ENCODE measurements at places on chromosomes 11 and 22. TPM values are rescaled to one million over a fixed set of nuclear protein-coding genes. Genes with fewer than 3 reads are reported as not detected.

DNA sequence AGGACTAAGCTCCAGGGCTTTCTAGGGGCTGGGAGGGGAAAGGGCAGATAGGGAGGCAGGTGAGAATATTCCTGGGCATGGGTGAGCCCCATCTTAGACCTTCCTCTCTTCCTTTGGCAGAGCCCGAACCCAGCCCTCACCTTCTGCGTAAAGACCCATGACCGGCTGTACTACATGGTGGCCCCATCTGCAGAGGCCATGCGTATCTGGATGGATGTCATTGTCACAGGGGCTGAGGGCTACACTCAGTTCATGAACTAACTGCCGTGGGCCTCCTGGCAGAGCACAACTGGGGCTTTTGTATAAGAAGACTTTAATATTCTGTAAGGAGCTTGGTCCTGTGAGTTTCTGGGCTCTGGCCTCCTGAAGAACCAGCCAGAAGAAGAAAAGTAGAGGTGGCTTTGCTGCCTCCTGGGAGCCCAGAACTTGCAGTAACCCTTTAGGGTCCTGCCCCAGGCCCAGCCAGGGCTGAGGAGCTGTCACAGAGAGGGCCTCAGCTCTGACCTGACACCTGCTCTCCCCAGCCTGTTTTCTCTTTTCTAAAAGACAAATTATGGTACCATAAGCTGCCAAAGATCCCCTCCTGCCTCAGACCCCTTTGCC lies 22.8 kb downstream of the TREH start:
- DNase-seq: no peak

DNA sequence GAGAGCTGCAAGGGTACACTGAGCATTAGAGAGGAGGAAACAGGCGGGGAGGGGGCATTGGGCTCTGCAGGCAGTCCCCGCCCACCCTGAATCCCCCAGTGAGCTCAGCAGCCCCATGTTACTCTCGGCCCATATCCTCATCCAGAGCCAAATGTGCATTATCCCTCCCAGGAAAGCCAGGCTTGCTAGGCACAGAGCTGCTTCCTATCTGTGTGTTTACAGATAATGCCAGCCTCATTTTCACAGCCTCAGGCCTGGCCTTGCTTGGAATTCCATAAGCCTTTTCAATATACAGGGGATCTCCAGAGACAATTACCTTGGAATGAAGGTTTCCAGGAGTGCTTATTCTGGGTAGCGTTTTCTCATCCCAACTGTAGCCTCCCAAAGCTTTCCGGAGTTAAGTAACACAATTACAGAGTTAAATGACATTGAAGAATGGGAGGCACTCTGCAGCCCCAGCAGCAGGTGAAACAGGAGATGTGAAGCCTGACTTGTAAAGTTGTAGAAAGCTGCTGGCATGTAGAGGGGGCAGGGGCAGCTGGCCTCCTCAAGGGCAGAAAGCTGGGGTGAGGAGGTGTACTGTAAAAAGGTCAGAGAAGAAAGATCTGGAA lies 91.5 kb upstream of the TBCEL start:
- no peak for DNase-seq

DNA sequence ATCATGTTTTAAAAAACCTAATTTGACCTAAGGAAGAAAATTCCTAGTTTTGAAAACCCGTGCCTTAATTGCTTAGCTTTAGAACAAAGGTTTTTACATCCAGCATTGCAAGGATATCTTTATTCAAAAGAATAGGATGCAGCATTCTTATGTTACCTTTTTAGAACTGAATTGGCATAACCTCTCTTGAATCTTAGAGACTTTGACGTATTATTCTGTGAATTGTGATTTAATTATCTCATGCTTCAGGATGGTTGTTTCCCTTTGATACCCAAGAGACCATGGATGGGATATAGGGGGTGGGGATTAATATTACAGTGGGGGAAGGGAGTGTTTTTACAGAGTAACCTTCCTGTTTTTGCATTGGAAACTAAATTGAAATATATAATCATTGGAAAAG lies 49.4 kb downstream of the ARHGEF12 start:
- no peak for DNase-seq

GRCh38 chr11:85685125-85685819 lies 723 bp downstream of the CCDC89 start:
- DNase-seq: no peak

DNA sequence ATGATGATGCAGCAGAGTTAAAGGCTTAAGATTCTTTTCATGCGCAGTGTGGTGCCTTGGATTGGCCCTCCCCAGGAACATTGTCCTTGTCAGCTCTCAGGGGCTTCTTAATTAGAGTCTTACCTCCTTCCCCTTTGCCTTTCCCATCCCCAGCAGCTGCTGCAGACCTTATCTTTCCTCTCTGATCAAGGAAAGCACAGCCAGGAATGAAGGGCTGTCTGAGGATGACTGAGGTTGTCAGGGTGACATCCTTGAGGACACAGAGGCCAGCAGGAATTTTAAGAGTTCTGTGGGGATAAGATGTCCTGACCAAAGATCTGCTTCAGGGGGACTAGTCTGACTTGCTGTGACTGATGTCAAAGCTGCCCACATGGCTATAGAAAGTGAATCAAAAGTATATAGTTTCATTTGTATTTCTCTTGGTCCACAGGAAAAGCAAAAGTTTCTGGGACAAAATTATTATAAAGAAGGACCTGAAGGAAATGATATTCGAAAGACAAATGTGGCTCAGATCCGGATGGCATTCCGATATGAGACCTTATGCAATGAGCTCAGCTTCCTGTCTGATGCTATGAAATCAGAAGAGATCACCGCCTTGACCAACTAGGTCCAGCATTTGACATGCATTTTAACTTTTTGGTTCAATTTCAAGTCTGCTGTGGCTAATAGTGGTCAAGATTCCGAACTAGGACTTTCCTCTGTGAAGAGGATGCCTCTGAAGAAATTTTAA lies 35.5 kb downstream of the RNF141 start:
- no peak for DNase-seq

- DNase-seq: peak; percentile 39
Measured at GRCh38 chr11:125433454-125434121, 62.5 kb downstream of the FEZ1 start.

DNA sequence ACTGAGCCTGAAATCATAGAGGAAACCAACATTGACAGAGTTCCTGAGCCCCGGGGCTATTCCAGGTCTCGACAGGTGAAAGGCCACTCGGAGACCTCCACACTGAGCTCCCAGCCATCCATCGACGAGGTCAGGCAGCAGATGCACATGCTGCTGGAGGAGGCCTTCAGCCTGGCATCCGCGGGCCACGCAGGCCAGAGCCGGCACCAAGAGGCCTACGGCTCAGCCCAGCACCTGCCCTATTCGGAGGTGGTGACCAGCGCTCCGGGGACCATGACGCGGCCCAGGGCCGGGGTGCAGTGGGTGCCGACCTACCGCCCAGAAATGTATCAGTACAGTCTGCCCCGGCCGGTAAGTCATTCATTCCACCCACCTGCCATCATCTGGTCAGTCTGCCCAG lies 54.9 kb downstream of the C11orf91 start:
- no peak for DNase-seq

DNA sequence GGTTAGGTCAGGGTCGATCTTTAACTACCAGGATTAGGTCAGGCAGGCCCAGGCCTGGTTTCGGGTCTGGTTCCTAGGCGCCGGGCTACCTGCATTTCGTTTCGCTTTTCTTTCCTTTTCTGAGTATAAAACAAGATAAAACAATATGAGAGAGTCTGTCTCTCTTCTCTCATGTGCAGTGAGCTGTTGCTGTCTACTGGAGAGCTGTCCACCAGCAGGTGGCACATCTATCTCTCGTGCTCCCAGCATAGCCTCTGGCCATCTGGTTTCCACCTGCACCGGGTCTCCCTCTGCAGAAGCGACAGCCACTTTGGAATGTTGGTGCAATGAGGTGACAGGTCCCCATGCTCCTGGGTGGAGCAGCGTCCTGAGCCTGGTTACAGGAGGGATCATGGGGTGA lies 27.6 kb downstream of the RIBC2 start:
- peak; percentile 30 for DNase-seq

The FOLH1 gene
- not detected for total RNA-seq

GRCh38 chr11:72478669-72479068 lies 44.3 kb upstream of the CLPB start:
- no peak for DNase-seq

DNA sequence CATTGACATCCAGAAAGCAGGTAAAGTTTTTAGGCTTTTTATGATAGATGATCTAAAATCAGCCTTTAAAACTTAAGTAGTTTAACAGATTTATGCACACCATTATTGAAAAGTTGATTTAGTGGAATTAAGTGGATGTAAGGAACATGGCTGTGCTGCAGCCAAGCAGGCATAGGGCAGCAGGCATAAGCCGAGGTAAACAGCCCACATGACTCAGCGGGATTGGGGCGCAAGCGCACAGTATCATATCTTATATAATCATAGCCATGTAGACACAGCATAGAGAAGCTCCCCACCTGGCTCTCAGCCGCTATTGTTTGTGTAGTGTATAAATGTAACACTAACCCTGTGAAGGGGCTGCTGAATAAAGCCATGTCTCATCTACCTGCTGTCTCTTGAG lies 157.5 kb downstream of the WNT11 start:
- peak; percentile 92 for DNase-seq

Data from OCI-LY7 (cell line).